Cardiac septum (tissue), 1 donor: ENCODE measurements at places on chromosomes 4 and X. TPM values are rescaled to one million over a fixed set of nuclear protein-coding genes. Genes with fewer than 3 reads are reported as not detected.

DNA sequence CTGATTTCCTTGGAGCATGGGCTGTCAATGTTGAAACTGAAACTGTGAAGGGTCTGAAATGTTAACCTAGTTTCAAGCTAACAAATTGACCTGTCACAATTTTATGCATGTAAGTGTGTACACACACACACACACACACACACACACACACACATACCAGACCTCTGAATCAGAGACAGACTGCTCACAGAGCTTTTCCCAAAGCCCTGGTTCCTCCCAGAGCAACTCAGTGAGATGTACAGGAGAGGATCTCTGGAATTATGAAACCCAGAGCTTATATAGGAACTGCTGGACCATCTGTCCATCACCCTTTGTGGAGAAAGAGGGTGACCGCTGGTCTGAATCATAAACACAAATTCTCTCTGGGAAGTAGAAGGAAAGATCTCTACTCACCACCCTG lies 228.1 kb upstream of the PRPS2 start:
- no peak for DNase-seq

GRCh38 chr4:173088144-173088543 lies 80.5 kb upstream of the GALNT7 start:
- DNase-seq = no peak

- no peak for DNase-seq
Observed at GRCh38 chrX:67922966-67923365, 379.1 kb downstream of the AR start.

GRCh38 chr4:161336016-161336530 lies 827.7 kb downstream of the FSTL5 start:
- DNase-seq = no peak

DNA sequence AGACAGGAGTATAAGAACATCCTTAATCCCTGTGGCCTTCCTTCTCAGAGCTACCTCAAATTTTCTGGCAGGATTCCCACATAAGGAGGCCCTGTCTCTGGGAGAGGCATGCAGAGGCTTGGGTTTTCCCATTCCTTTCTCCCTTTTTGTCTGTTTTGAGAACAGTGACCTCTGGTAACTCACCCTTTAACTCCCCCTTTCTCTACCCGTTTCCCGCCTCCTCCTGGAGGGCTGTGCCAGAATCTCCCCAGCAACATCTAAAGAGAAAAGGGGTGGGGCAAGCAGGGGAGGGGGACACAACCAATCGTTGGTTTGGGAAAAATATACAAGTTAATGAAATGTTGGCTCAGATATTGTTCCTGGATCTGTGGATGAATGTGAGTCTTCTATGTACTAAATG lies 303.7 kb upstream of the IRS4 start:
- no peak for DNase-seq

NEIL3 gene
- 0.16 TPM for total RNA-seq
